ENCODE measurements at places on chromosomes 1 and 21. TPM values are rescaled to one million over a fixed set of nuclear protein-coding genes. Genes with fewer than 3 reads are reported as not detected.

The TFF2 gene
- not detected for total RNA-seq

The BCL2L15 gene
- total RNA-seq: 0.09 TPM

The PRUNE1 gene
- 3.1 TPM for total RNA-seq

The NMNAT2 gene
- 0.47 TPM for total RNA-seq

The CHI3L1 gene
- not detected for total RNA-seq

The NES gene
- total RNA-seq: 127 TPM

The CAPN8 gene
- total RNA-seq: not detected

The C8B gene
- total RNA-seq: not detected

The PLEKHA6 gene
- 2.9 TPM for total RNA-seq

The GABPA gene
- 24.8 TPM for total RNA-seq

The RALGPS2 gene
- 15.2 TPM for total RNA-seq

The BEND5 gene
- not detected for total RNA-seq

The PFKL gene
- total RNA-seq: 240 TPM

The CELA2B gene
- total RNA-seq: not detected

The ELF3 gene
- total RNA-seq: 0.09 TPM

The TTC39A gene
- total RNA-seq: 0.85 TPM

The KLHDC8A gene
- total RNA-seq: not detected

The BMP8B gene
- total RNA-seq: 0.19 TPM

The ASCL5 gene
- total RNA-seq: not detected

The FCRL1 gene
- not detected for total RNA-seq

The ADGRB2 gene
- 1.2 TPM for total RNA-seq

Data from endothelial cell of coronary artery (primary cell).